Naive thymus-derived CD4-positive, alpha-beta T cell (primary cell): ENCODE measurements at places on chromosomes 4 and X. TPM values are rescaled to one million over a fixed set of nuclear protein-coding genes. Genes with fewer than 3 reads are reported as not detected.

DNA sequence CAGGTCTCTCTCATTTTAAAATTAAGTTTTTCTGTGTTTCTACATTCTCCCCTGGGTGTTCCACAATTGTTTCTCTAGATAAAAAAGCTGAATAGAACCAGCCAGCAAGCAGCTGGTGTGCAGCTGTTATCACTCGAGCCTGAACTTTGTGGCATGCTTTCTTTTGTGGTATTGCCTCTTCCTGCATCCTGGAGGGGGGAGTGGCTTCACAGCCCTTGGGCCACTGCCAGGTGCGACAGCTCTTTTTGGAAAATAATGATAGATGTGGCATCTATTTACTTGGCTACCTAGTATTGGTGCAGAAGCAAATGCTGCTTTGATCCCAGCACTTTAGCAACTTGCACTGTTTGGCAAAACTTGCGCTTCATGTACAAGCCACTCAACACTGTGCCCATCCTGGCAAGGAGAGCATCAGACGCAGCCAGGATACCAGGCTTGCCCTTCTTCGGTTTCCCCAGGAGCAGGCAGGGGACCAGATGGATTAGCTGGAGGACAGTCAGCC is 69.4 kb downstream of the HMGB2 start:
- DNase-seq: peak; percentile 38

GRCh38 chr4:913280-913618 is 18.9 kb downstream of the GAK start:
- DNase-seq: no peak

- DNase-seq: no peak
Measured at GRCh38 chr4:55758570-55758969, 61.0 kb upstream of the EXOC1L start.

TRAPPC11 gene
- 26.3 TPM for total RNA-seq

TMEM156 gene
- 8.9 TPM for total RNA-seq

- no peak for DNase-seq
Measured at GRCh38 chrX:132491191-132491590, 2.4 kb upstream of the MBNL3 start.

DNA sequence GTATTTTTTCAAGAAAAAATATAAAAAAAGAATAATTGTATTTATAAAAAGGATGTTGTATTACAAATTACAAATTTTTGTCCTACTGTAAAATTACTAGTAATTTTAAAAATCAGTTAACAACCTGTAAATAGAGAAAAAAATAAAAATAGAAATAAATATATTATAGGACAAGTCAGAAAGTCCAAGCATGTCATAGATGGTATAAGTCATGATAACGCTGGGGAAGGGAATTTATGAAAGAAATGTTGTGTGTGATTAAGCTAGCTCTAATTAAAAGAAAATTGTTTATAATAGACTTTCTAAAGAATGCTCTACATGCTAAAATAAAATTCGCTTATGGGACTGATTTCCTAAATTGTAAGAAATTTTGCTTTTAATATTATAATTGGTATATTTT is 2329.9 kb downstream of the ARAP2 start:
- DNase-seq: no peak

DNA sequence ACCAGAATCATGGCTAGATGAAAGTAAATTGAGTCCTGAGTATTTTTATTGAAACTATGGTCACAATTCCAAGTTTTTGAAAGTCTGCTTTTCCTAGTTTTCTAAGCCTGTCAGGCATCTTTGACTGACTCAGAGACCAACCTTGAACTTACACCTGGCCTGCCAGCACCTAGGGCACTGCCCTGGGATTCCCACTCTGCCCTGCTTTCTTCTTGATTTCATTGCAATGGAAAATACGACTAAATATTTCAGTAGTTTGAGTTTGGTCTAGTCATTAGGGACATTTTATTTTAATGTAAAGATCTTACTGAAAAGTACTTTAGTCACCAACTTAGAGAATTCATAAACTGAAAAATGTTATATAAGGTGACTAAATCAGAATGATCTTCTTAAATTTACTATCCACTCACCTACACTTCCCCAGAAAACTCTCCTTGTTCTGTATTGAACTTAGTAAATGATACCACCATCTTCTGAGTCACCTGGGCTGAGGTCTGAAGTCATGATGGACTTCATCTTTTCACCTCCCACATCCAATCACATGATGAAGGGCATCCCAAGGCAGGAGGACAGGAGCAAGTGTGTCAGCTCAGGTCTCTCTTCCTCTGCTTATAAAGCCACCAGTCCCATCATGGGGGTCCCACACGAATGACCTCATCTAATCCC is 11.6 kb upstream of the PYURF start:
- DNase-seq: no peak

VEGFC gene
- not detected for total RNA-seq

GRCh38 chr4:184000457-184001396 is 95.6 kb downstream of the STOX2 start:
- DNase-seq: no peak

AMTN gene
- not detected for total RNA-seq

GRCh38 chr4:5758741-5759140 is 47.7 kb downstream of the EVC start:
- peak; percentile 30 for DNase-seq

RHOXF2 gene
- total RNA-seq: not detected

GRCh38 chrX:123337886-123338639 is 154.0 kb downstream of the GRIA3 start:
- no peak for DNase-seq

GRCh38 chr4:7358100-7358735 is 76.5 kb downstream of the PSAPL1 start:
- DNase-seq: no peak

TECRL gene
- not detected in 2 replicates for total RNA-seq

DNA sequence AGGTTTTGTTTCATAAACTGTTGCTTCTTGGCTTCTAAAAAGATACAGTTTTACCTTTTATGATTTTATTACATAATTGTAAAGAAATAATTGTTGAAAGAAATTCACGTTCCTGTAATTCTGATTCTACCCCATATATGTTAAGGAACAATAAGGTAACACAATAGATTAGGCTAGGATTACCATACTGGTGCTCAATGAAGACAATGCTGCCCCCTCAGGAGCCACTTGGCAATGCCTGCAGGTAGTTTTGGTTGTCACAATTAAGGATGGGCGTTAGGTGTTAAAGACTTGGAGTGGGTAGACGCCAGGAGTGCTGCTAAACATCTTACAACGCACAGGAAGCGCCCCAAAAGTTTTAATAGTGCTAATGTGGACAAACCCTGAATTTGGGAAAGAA is 133.2 kb downstream of the NLGN4X start:
- DNase-seq: no peak

SMIM10 gene
- not detected for total RNA-seq

WAS gene
- 92.2 TPM for total RNA-seq

GRCh38 chrX:109356684-109357083 is 125.2 kb downstream of the GUCY2F start:
- no peak for DNase-seq

FAM149A gene
- 0.84 TPM in 1 of 2 replicates, not detected in the other for total RNA-seq

GRCh38 chr4:63563288-63564014 is 845.8 kb downstream of the TECRL start:
- no peak for DNase-seq

GRCh38 chr4:122666527-122667245 is 45.8 kb upstream of the IL21 start:
- no peak for DNase-seq

GRCh38 chr4:21885241-21885640 is 63.3 kb downstream of the KCNIP4 start:
- DNase-seq: no peak

SAP30 gene
- total RNA-seq: 1.1 TPM

GRCh38 chr4:41154814-41155177 is 59.5 kb downstream of the APBB2 start:
- DNase-seq: no peak

GRCh38 chr4:186058253-186058979 is 10.5 kb upstream of the TLR3 start:
- no peak for DNase-seq

RTL3 gene
- not detected for total RNA-seq

- no peak for DNase-seq
Measured at GRCh38 chr4:121472937-121473721, 92.3 kb upstream of the QRFPR start.

FBXW7 gene
- total RNA-seq: 116 TPM

- no peak for DNase-seq
Measured at GRCh38 chrX:83305381-83305780, 202.7 kb upstream of the POU3F4 start.

DNA sequence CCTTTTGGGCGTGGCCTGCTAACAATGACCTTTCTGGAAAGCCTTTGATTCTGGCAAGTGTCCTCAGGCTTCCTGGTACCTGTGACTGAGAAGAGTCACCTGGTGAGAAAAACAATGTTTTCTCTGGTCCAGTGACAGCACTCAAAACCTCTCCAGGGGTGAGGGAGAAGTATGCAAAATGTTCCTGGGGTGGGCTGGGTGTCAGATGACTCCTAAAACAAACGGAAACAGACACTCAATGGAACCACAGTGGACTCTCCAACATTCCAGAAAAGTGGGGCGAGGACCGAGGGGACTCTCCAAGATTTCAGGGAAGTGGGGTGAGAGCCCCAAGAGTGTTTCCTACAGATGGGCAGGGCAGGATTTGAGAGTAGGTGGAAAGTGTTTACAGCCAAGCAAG is 69.5 kb downstream of the ANAPC4 start:
- DNase-seq: no peak

PNMA6A gene
- 0.32 TPM for total RNA-seq

PDLIM3 gene
- total RNA-seq: not detected

DNA sequence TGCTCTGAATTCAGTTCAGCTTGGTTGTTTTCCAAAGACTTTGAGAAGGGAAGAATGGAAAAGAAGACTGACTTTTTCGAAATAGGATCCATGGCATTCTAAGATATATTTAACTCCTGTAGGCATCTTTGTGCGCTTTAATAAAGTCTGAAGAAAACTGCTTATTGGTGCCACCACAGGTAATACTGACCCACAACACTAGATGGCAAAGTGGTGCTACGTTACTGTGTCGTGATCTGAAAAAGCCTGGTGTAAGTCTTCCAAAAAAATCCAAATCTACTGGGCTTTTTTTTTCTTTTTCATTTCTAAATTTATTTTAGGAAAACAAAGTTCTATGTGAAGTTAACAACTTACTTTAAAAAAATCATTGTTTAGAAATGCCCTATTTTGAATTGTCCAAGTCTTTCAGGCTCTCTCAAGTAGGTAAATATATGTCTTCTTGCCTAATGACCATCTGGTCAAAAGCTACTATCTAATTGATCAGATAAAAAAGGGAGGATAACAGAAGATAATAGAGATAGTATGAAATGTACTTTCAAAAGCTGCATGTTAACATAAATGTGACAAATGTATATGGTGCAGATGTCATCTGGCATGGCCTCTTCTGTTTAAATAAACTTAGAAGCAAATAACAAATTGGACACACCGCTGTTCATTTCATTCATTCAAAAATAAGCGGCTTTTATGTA is 47.0 kb upstream of the MID1IP1 start:
- no peak for DNase-seq

DNA sequence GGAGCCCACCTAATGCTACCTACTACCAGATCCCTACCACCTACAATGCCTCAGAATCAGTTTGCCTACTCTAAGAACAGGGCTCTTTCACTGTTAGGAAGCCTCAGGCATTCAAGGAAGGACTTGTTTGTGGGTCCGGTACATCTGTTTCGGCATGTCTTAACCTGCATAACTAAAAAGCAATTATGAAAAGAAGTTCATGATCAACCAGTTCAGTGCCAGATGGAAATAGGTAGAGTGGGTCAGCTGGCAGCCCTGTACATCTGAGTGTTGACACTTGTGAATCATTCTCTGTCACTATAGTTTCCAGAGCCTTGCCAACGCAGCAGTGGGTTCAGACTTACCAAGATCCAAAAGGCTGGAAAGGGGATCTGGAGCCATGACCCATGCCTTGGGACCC is 3.3 kb downstream of the TMEM185A start:
- no peak for DNase-seq

SPANXB1 gene
- not detected for total RNA-seq

DNA sequence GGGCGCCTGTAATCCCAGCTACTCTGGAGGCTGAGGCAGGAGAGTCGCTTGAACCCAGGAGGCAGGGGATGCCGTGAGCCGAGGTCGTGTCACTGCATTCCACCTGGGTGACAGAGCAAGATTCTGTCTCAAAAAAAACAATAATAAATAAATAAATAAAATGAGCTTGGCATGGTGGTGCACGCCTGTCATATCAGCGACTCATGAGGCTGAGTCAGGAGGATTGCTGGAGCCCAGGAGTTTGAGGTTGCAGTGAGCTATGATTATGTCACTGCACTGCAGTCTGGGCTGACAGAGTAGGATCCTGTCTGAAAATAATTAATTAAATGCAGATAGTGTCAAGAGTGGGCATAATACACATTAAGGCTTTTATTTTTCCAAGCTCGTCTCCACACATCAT is 77.5 kb downstream of the DHRSX start:
- DNase-seq: no peak

BST1 gene
- 0.51 and 1.1 TPM in 2 replicates for total RNA-seq

LRIT3 gene
- total RNA-seq: 0.18 and 0.19 TPM in 2 replicates

SSX4B gene
- total RNA-seq: not detected

GRCh38 chr4:186104114-186104889 is at the start of gene FAM149A:
TSS of gene FAM149A (plus strand) at chr4:186104704.
- peak; percentile 48 for DNase-seq

DNA sequence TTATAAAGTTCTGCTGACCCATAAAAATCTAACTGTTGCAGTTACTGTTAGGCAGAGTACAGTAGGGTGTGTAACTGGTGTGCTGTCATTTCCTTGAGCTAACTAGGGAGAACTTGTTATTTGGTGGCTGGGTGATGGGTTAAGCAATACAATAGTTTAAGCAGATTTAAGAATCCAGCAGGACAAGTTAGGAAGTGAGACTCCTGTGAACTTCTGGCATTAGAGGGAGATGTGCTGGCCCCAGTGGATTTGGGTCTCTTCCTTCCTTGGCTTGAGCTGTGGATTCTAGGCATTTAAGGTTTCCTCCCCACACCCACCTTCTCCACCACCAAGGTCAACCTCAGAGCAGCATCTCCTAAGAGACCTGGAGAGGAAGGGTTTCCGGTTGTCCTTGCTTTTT is 70.5 kb downstream of the CLCN5 start:
- DNase-seq: no peak

DNA sequence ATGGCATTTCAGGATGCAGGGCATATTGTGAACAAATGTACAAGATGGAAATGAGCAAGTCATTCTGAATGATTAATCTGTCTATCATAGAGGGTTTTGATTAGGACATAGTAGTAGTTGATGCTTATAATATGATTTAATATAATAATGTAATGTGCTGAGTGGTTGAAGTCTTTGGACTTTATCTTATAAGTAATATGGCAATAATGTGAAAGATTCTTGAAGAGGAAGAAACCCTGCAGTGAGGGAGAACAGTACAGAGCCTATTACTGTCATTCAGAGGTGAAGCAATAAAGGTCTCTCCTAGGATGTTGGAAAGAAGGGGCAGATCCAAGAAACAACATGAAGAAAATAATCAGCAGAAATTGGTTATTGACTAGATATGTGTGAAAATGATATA is 16.6 kb downstream of the NFKB1 start:
- no peak for DNase-seq

CC2D2A gene
- total RNA-seq: not detected

GRCh38 chr4:81574991-81575390 is 103.3 kb upstream of the RASGEF1B start:
- DNase-seq: no peak
